ENCODE measurements at places on chromosomes 7 and 10.

GRCh38 chr10:122267849-122268737 is 3.0 kb upstream of the BTBD16 start:
- peak; percentile 53 for DNase-seq

DNA sequence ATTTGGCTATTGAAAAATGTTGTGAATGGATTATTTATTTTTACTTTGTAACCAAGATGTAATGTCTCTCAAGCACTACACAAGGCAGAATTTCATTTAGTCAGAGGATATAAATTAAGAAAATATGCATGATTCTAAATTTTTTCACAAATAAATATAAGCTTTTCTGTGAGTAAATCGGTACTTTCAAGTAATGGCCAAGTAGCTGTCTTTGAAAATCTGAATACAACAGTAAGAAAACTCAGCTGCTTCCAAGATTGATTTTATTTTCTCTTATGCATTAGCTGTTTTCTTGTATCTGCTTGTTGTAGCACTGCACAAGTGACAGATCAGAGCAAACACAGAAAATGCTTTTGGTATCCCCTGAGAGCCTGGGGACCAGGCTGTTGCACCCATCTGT is 998.5 kb upstream of the GHITM start:
- DNase-seq, result no peak

GRCh38 chr10:91776266-91776665 is 22.0 kb upstream of the TNKS2 start:
- DNase-seq, result no peak

GRCh38 chr10:61464461-61465170 is 11.4 kb upstream of the TMEM26 start:
- DNase-seq, result no peak

- no peak for DNase-seq
Observed at GRCh38 chr10:29009464-29009863, 279.4 kb upstream of the LYZL1 start.

DNA sequence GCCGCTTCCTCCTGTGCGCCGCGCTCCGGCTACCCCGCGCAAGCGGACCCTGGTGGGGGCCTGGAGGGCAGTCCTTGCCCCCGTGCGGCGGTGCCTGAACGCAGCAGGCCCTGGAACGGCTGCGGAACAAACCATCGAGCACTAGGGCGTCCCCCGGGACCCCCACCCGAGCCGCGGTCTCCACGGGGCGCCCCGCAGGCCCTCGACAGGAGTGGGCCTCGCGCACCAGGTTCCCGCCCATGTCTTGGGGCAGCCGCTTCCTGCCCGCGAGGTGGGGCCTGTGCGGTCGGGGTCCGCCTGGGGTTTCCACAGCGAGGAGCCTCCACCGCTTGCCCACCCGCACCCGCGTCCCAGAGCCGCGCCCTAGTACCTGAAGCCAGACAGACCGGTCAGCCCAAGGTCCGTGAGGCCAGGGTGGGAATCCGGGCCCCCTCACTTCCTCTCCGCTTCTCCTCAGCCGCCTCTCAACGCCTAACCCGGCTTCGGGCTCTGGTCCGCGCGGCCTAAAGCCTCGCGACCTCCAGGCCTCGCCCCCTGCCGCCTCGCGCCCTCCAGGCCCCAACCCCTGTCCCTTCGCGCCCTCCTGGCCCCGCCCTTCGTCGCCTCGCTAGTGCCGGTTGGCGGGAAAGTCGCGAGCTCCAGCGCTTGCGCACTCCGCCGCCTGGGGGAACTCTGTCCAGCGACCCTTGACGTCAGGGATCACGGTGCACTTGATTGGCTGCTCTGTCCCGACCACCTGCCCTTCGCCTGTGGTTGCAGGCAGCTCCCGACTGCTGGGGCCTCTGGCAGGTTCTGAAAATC is 7.0 kb upstream of the GBX1 start:
- no peak for DNase-seq

GRCh38 chr7:4093483-4093882 is 588.6 kb upstream of the FOXK1 start:
- DNase-seq, result no peak

DNA sequence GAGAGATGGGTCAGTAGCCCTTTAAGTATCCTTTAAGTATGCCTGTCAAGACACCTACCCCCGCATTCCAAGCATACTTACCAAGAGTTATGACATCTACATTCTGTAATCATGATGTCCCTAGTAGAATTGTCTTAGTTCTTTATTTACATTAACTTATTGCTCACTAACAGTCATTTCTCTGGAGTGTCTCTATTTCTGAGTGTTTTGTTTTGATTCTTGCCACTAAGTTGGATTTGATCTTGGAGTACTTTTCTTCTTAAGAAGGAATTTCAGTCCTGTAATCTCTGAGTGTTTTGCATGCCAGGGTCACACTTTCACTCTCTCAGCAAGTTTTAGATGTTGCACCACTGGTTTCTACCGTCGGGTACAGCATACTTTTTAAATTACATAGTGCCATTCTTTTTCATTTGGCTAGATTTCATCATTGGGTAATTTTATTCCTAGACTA is 1053.9 kb downstream of the KCNMA1 start:
- no peak for DNase-seq

GRCh38 chr10:58782876-58783851 is 270.5 kb downstream of the BICC1 start:
- no peak for DNase-seq

DNA sequence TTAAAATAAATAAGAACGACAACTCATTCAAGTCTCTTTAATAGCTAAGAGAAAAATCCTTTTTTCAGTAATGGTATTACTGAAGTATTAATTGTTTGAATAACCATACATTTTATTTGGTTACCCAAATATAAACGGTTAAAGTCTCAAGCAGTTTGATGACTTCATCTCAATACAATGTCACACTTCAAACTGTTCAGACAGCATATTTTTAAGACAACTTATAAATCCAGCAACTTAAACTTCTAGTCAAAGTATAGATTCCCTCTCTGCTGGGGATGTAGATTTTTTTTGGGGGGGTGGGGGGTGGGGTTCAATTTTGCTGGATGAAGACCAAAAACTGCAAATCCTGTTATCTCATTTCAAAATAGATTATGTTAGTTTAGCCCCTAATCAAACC is 42.0 kb downstream of the GNA12 start:
- no peak for DNase-seq

- DNase-seq, result no peak
Observed at GRCh38 chr10:122441961-122442360, 12.5 kb upstream of the ARMS2 start.

- DNase-seq, result no peak
Observed at GRCh38 chr10:93703066-93703465, 674 bp upstream of the FRA10AC1 start.

DNA sequence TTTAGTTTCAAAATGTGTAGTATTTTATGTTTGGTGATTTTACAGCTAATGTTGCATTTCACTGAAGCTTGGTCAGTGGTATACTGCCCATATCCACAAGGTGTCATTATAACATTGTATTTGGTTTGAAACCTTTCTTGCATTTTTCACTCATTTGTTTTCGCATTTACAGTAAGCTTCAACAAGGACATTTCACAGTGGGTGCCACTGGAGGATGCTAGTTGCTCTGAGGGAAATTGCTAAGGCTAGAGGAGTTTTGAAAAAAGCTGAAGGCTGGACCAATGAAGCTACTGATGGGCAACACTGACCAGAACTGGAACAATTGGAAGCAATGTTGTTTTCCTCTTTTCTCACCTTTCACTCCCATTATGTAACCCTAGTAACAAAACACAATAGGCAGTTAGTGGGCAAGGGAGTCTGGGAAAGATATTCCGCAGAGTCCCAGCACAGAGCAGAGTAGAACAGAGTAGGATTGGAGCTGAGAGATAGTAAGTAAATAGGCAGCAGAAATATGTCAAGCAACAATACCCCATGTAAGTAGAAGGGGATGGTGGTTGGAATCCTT is 23.6 kb upstream of the SRI start:
- DNase-seq, result peak; percentile 39

- DNase-seq, result no peak
Observed at GRCh38 chr7:133502498-133502897, 249.6 kb downstream of the EXOC4 start.

DNA sequence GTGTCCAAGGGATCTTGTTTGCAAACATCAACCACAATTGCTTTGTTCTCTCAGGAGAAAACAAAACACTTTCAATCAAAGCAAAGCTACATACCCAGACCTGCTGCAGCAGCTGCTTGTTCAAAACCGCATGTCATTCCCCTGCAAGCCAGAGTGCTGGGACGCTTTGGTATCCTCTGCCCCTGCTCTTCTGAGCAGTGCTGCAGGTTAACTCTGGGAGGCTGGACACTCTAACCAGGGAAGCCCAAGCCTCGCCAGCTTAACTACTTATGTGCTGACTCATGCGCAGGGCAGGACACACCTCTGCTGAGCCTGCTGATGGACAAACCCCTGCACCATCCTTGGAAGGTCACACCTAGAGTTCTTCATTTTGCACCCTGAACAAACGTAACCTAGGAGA is 28.2 kb upstream of the ASAH2 start:
- DNase-seq, result no peak
